Germinal center (tissue), 1 donor: ENCODE measurements at places on chromosomes 1 and 21.

DNA sequence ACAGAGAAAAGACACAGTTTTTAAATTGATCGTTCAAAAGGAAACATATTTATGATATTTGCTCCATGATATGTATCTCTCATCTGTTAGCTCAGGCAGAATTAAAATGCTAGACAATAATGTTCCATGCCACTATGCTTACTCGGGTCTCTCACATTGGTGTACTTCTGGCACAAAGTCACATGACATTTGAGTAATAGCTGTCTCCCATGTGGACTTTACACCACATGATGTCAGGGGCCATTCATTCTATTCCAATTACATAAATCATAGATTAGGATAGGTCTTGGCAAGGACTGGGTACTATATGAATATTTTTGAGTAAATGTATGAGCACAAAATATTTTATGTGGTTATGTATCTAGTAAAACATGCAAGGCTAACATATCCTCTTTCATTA, 648.4 kb downstream of the PLA2G4A start:
- no peak for DNase-seq

GRCh38 chr1:214587165-214587564, 15.8 kb upstream of the CENPF start:
- DNase-seq, result no peak

GRCh38 chr1:55284856-55285255, 69.7 kb upstream of the USP24 start:
- DNase-seq, result peak; percentile 24

DNA sequence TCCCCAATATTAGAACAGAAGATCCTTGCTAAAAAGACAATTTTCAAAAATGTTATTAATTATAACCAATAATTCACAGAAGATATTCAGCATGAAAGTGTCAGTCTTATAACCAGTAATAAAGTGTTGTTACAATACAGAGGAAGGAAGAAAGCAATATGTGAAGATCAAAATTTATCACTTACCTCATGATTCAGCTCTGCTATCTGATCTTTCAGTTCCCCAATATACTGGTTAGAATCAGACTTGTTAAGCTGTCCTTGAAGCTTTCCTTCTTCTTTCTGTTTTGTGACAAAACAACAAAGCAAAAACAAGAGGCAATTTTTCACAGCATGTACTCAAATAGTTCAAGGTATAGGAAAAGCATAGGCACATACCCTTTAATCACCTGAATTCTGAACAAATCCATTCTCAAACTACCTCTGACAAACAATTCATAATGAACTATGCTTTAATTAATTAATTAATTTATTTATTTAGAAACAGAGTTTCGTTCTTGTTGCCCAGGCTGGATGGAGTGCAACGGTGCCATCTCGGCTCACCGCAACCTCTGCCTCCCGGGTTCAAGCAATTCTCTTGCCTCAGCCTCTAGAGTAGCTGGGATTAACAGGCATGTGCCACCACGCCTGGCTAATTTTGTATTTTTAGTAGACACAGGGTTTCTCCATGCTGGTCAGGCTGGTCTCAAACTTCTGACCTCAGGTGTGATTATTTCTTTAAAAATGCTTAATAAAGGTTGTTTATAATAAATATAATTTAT, 76.9 kb upstream of the GFI1 start:
- no peak for DNase-seq

GRCh38 chr1:44297695-44298400, 57.2 kb downstream of the ERI3 start:
- no peak for DNase-seq

- no peak for DNase-seq
These were observed 71.3 kb downstream of the AHCTF1 start for GRCh38 chr1:246860401-246860800.

DNA sequence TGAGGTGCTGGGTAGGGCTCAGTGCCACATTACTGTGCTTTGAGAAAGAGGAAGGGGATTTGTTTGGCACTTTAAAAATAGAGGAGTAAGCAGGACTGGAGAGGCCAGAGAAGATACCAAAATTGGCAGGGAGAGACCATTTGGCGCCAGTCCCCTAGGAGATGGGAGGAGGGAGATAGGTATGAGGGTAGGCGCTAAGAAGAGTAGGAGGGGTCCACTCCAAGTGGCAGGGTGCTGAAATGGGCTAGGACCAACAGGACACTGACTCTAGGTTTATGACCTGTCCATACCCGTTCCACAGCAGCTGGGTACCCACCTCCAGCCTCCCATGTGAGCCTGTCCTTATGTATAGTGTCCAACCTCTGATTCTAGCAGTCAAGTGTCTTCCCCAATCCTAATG, 1.0 kb upstream of the CRTC2 start:
- DNase-seq, result no peak

- no peak for DNase-seq
These were observed 7.5 kb downstream of the MIER1 start for GRCh38 chr1:66932291-66932690.

GRCh38 chr1:77824079-77824478, 44.6 kb downstream of the MIGA1 start:
- DNase-seq, result no peak

- no peak for DNase-seq
These were observed 21.1 kb upstream of the GPR88 start for GRCh38 chr1:100516857-100517256.

- DNase-seq, result no peak
These were observed 105.8 kb downstream of the SLC16A1 start for GRCh38 chr1:112850034-112850757.

GRCh38 chr21:46600305-46600704, 4.6 kb downstream of the S100B start:
- DNase-seq, result no peak

DNA sequence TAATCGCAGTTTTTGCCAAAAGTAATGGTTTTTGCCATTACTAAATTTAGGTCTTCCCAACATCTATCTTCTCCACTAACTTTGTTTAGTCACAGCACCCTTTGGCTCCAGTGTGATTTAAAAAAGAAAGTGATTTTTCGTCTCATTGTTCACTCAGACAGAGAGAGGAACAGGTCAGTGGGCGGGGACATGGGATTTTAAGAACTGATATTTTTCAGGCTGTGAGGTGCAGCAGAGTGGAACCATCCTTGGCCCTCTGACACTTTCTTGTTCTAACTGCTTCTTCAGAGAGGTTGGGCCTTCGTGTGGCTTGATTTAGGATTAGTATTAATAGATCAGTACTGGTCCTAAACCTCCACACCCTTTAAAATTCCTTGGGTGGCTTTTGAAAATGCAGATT, 38.8 kb downstream of the CASQ2 start:
- DNase-seq, result no peak

DNA sequence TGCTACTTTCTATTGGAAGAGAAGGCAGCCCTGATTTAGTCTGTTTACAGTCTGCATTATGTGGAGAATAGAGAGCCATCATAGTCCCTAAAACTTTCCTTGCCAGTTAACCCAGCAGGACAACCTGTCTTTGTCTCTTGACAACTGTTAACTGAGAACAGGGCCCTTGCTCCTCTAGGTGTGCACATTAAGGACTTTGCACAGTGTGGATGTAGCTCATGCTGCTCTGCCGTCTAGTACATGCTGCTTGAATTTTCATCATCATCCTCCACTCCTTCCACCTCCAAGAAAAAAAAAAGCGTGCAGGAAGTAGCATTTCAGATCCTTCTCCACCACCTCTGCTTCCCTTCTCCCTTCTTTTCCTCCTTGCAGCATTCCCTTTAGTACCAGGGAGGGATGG, 91.5 kb downstream of the PBX1 start:
- DNase-seq, result no peak

- DNase-seq, result peak; percentile 84
These were observed 131.8 kb upstream of the SGIP1 start for GRCh38 chr1:66402194-66402593.

GRCh38 chr1:235952950-235953615, 86.4 kb upstream of the LYST start:
- no peak for DNase-seq

DNA sequence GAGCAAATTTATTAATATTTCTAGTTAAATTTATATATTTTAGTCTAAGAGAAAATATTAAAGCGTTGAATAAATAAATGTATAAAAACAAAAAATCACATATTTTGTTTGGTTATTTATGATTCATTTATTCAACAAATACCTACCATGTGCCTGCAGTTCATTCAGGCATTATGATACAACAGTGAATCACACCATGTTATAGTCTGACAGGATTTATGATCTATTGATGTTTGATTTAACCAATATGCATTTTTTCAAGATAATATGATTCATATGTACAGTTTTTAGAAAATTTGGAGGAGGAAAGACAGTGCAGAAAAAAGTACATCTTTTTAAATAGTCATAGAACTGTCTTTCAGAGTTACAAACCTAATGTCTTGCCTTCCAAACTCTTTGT, 7.4 kb upstream of the TRIM58 start:
- DNase-seq, result no peak

GRCh38 chr1:201750120-201750519, 78.8 kb upstream of the IPO9 start:
- no peak for DNase-seq

GRCh38 chr1:247293047-247293446, 37.2 kb downstream of the VN1R5 start:
- DNase-seq, result no peak

DNA sequence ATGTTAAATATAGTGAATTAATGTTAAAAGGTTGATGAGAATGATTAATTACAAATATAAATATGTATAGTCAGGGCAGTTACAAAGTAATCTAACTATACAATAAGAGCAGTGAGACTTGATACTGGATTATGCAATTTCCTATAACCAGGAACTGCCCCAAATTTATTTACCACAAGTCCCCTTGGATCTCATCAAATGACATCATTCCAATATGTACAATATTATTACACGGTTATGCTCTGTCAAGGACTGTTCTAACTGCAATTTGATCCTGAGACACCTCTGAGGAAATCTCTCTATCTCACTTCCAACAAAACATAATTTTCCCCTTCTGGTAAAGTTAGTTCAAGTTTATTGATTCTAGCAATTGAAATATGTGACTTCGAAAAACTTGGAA, 917.6 kb downstream of the NCAM2 start:
- no peak for DNase-seq

DNA sequence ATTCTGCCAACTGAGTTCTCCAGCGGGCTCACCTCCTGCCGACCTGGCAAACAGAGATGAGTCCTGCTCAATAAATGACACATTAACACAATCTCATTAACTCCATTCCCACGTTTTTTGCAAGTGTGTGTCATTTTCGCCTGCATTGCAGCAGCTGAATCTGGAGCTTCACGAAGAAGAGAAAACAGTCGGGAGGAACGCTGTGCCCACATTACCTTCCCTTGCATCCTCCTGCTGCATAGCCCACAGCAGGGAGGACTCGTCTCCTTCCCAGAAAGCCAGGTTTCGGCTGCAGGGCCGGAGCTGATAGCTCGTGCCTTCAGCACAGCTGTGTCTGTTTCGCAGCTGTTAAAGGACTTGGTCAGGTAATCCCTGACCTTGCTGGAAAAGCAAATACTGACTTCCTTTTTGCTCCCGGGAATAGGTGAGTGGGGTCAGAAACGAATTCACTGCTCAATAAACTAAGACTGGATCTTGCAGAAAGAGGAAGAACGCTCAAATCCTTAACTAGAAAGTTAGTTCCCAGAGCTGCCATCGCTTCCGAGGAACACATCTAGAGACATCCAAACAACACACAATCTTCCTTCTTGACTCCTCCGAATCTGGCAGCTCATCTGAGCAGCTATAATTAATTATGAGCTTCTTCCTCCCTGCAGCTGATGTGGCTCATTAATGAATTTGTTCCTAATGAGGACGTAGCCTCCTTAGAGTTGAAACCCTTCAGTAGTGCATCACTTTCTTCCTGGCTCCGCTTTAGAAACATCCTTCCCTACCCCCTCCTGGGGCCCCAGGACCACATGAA, 33.0 kb downstream of the KANK4 start:
- no peak for DNase-seq

DNA sequence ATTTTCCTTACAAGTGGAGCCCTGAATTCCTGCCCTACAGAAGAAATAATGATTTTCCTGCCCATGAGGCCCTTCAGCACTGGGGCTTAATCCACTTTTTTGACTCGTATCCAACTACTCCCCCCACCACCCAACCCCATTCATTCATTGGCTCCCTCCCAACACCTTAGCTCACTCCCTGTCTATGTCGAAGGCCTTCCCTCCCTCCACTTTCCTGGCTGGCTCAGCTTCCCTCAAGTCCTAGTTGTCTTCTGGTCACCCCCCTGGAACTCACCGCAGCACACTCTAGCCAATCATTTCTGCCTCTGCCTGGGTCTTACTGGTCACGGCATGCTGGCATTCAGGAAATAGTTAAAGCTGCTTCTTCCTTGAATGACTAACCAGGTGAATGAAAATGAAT, 118.9 kb downstream of the PGBD5 start:
- DNase-seq, result no peak

GRCh38 chr1:20633190-20634064, at the start of gene PINK1:
PINK1 (plus strand) TSS chr1:20633458; CDS start chr1:20633549, 91 bp downstream.
- peak; percentile 89 for DNase-seq

DNA sequence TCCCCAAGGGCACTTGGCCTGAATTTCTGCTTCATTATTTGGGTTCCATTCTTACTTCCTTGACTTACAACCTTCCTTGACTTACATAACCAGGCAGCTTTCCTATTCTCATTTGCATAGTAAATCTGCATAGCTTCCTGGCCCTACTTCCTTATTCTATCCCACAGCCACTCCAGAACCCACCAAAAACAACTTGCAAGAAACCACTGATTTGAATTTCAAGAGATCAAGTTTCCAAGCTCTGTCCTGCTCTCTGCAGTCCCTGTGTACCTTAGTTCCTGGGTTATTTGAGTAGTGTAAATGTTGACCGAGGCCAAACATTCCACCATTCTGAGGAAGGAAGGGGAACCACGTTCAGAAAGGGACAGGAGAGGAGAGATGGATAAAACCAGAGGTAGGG, 603.3 kb downstream of the PTPRC start:
- no peak for DNase-seq

DNA sequence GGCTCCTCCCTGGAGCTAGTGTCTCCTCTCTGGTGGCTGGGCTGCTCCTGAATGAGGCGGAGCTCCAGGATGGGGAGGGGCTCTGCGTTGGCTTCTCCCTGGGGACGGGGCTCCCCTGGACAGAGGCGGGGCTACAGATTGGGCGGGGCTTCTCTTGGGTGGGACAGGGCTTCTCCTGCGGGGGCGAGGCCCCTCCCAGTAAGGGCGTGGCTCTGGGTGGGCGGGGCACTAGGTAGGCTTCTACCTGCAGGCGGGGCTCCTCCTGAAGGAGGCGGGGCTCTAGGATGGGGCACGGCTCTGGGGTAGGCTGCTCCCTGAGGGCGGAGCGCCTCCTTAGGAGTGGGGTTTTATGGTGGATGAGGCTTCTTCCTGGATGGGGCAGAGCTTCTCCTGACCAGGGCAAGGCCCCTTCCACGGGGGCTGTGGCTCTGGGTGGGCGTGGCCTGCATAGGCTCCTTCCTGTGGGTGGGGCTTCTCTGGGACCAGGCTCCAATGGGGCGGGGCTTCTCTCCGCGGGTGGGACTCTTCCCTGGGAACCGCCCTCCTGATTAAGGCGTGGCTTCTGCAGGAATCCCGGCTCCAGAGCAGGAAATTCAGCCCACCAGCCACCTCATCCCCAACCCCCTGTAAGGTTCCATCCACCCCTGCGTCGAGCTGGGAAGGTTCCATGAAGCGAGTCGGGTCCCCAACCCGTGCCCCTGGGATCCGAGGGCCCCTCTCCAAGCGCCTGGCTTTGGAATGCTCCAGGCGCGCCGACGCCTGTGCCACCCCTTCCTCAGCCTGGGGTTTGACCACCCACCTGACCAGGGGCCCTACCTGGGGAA, 22.7 kb upstream of the ARF1 start:
- DNase-seq, result peak; percentile 65

- no peak for DNase-seq
These were observed 104.1 kb downstream of the SIK1 start for GRCh38 chr21:43322805-43323204.
